ENCODE measurements at places on chromosomes 4 and X. TPM values are rescaled to one million over a fixed set of nuclear protein-coding genes. Genes with fewer than 3 reads are reported as not detected.

MAPK10 gene
- total RNA-seq: not detected

IL3RA gene
- 0.36 TPM for total RNA-seq

MAGEA9 gene
- not detected for total RNA-seq

MAGED2 gene
- total RNA-seq: 123 TPM

HHIP gene
- total RNA-seq: not detected

GAGE1 gene
- total RNA-seq: not detected

PAGE5 gene
- not detected for total RNA-seq

LEF1 gene
- 828 TPM for total RNA-seq

ARMCX4 gene
- 14.5 TPM for total RNA-seq

DUSP9 gene
- total RNA-seq: not detected

ERAS gene
- not detected for total RNA-seq

GRSF1 gene
- 57.5 TPM for total RNA-seq

CDKL2 gene
- 0.82 TPM for total RNA-seq

TEX13D gene
- not detected for total RNA-seq

FAM149A gene
- 2.4 TPM for total RNA-seq

HPSE gene
- 5.3 TPM for total RNA-seq

MAGEC2 gene
- not detected for total RNA-seq

FGFR3 gene
- total RNA-seq: not detected

FGF16 gene
- not detected for total RNA-seq

GUCY1A1 gene
- not detected for total RNA-seq

CFP gene
- 16.9 TPM for total RNA-seq

SORCS2 gene
- total RNA-seq: not detected

TSPAN7 gene
- total RNA-seq: 0.30 TPM

STK26 gene
- 57.6 TPM for total RNA-seq

PTPN13 gene
- not detected for total RNA-seq

DNA sequence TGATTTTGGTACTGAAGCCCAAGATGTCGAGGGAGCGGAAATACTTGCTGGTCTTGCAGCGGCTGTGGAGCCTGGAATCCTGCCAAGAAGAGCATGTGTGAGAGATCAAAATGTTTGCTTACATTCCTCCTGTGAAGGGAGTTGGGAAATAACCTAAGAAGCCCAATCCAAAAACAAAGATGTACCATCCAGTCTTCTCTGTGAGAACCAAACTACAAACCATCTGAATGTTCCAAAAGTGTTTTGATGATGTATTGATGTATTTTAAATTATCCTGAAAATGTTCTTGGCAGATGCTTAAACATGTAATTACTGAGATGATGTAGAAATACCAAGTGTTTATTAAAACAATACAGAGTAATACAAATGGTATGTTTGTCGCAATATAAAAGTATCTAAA is 10.1 kb upstream of the ADH1A start:
- DNase-seq: no peak

GRCh38 chr4:1474126-1475090 is 68.2 kb upstream of the NKX1-1 start:
- no peak for DNase-seq

- DNase-seq: no peak
These were observed 50.6 kb downstream of the ZFX start for GRCh38 chrX:24200133-24200532.

GRCh38 chr4:132982151-132982550 is 166.9 kb upstream of the PCDH10 start:
- no peak for DNase-seq

DNA sequence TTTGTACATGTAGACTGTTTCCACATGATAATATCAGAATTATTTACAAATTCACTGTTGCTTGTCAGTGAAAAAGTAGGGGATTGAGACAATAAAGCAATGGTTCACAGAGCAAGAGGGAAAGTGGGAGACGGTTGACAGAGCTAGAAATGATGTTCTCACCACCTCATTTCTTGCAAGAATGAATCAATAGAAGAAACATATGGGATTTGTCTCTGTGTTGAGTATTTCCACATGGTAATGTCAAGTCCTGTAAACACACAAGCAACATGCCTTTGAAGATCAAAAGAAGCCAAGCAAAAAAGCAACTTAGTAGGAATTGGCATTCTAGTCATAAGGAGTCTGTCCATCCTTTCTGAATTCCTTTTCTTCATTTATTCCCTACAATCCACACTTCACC is 1806.6 kb upstream of the AGA start:
- DNase-seq: no peak

DNA sequence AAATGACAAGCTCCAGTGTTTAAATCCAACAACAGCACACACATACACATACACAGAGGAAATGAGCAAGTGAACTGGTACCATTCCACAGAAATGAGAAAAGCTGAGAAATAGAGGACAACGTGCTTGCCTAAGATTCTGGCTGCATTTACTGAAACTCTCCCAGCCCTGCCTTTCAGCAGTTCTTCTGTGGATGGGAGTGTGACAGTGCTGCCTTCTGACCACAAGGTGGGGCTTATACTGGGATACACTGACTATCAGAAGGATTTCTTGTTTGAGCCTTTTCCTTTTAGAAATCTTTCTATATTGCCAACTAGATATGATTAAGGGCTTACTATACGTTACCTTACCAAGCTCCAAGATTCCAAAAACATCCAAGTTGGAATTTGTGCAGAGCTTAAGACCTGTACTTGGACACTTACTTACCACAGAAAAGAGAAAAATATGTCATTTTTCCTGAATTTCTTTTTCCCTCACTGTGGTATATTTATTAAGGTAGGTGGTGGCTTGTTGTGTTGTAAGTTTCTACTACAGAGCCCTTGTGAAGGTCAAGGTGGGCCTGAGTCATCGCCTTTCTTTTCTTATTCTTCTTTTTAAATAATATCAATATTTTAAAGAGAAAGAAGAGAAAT is 10.7 kb upstream of the CXCL8 start:
- no peak for DNase-seq

GRCh38 chr4:175810073-175810730 is 1.9 kb downstream of the GPM6A start:
- DNase-seq: no peak

GRCh38 chr4:1218634-1219565 is 30.0 kb downstream of the CTBP1 start:
- DNase-seq: no peak

DNA sequence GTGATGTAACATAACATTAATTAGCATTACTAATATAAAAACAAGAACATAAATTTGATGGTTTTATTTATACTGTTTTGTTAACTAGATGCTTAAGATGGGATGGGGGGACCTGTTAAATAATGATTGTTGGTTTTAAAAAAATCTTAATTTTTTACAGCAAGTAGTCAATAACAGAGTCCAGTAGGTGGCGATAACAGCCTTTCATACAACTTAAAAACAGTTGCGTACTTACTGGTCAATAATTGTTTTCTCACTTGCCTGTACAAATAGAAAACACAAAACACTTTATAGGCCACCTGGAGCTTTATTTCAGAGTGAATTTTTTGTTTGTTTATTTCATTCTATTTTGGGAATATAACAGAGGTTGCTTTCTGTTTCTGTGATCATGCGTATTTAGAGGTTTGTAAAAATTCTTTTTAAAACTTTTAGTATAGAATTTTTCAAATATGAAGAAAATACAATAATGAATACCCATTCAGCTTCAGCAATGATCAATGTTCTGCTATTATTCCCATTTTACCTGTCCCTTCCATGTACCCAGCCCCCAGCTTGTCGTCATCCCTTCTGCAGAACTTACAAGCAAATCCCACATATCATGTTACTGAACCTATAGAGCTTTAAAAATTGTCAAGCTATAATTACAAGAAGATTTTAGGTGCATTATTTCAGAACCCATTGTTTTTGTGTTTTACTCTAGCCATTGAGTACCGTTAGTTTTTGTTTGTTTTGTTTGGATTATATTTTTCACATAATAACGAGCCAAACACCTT is 97.1 kb downstream of the MRPL1 start:
- DNase-seq: no peak

DNA sequence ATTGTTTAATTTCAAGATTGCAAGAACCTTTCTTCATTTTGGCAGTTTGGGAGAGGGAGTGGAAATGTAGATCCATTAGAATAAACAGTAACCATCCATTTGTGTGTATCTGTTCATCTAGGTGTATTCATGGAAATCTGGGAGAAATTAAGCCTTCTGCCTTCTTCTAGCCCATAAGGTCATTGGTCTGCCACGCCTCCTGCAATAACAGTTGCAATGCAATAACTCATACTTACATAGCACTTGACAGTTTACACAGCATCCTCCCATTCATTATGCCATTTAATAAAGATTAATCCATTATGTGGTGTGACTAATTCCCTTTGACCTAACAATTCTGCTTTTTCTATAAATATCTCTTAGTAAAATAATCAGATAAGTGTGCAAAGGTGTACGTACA is 42.6 kb downstream of the SHROOM4 start:
- DNase-seq: no peak

- DNase-seq: no peak
These were observed 4.5 kb upstream of the CXCL9 start for GRCh38 chr4:76011700-76012387.

- DNase-seq: no peak
These were observed 51.6 kb downstream of the KIT start for GRCh38 chr4:54709400-54709799.

DNA sequence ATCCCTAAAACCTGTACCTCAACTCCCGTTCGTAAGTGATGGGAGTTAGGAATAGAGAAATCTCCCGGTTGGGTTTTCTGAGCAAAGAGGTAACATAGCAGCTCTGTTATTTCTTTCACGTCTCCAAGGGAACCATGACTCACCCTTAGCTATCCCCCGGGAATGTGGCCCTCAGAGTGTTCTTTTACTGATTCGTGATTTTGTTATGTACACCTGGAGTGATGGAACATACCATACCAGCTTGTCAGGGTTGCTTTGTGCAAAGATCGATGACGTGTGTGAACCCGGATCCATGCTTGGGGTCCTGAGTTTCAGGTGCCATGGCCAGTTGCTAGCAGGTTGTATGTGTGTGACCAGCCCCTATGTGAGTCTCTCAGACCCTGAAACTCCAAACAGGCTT is 52.6 kb downstream of the HPRT1 start:
- DNase-seq: no peak

- no peak for DNase-seq
These were observed 1.6 kb downstream of the ZCCHC12 start for GRCh38 chrX:118825227-118825626.

DNA sequence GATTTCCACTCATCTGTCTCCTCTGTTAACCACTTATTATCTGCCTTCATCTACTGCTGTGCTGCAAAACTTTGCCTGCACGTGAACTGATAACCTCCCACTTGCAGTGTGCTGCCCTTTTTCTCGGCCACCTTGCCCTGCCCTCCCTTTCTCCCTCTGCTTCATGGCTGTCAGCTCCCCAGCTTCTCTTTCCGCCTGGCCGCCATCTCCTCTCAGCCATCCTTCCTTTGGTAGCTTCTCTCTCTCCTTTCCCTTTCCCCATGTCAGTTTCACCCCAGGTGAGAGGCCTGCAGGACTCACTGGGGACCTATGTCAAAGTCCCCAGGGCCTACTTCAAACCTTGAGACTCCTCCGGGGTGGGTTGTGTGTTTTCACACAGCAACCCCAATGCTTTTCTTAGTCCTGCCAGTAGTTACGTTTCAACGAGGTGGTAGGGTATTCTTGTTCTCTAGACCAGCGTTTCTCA is 6.6 kb downstream of the MSL3 start:
- no peak for DNase-seq

DNA sequence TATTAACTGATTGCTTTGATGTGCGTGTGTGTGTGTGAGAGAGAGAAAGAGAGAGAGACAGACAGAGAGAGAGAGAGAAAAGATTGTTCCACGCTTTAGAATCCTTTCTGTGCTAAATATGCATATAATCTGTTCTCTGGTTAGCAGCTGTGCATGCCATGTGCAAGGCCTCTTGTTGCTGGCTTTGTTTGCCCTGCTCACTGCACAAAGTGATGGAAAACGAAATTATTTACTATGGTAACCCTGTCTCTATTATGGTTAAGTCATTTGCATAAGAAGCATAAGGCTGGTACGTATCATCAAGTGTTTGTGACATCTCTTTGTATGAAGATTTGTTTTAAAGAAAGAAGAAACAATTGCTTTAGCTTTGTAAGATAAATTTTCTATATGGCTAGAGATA is 190.2 kb upstream of the POF1B start:
- no peak for DNase-seq

GRCh38 chr4:2818351-2818939 is 25.2 kb upstream of the ADD1 start:
- no peak for DNase-seq

GRCh38 chr4:140163029-140163810 is 9.2 kb upstream of the MAML3 start:
- no peak for DNase-seq

DNA sequence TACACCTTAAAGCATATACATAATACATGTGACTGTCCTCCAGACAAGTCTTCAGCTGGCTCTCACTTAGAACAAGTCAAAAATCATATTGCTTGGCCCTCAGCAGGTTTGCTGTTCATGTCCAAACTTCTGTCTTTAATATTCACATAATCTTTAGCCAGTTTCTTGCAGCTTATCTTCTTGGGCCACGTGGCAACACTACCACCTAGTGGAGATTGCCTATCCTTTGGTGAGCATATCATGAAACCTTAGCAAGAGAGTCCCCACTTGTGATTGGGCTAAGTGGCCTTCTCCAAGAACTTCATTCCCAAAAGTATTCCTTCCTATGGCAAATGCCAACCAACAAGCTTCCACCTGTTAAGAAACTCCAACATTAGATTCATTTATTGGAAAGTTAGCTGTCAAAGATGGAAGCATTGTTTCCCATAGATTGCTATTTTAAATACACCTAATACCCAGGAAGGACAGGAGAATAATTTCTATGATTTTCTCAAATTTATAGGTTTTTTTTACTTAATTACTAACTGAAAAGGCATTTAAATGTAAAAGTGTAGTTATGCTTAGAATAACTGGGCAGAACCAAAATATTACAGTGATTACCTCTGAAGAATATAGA is 231.9 kb upstream of the INTU start:
- no peak for DNase-seq

GRCh38 chr4:6461301-6462165 is 10.9 kb downstream of the PPP2R2C start:
- peak; percentile 23 for DNase-seq

DNA sequence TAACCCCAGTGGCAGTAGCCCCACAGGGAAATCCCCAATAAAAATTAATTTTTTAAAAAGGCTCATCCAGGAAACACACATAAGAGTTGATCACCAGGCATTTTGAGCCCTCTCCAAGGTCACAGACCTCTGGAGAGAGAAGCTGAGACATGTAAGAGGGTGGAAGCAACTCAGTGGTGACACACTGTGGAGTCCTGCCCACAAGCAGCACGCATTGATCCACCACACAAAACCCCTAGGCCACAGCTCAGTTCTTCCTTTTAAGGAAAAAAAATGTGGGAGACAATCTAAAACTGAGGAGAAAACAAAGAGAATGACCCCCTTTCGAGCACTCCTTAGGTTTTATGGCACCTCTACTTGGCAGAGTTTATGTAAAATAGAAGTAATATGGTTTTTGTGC is 71.7 kb upstream of the S100G start:
- DNase-seq: no peak

- no peak for DNase-seq
These were observed 37.4 kb downstream of the ASIC5 start for GRCh38 chr4:155828628-155829027.
